Activated naive CD8-positive, alpha-beta T cell treated with anti-CD3 and anti-CD28 coated beads, Interleukin-2, amount 50 U/mL, for 24 hours (primary cell): ENCODE measurements at places on chromosomes 16 and 17.

- peak; percentile 65 for DNase-seq
Measured at GRCh38 chr16:67278773-67279295, 498 bp upstream of the PLEKHG4 start.

DNA sequence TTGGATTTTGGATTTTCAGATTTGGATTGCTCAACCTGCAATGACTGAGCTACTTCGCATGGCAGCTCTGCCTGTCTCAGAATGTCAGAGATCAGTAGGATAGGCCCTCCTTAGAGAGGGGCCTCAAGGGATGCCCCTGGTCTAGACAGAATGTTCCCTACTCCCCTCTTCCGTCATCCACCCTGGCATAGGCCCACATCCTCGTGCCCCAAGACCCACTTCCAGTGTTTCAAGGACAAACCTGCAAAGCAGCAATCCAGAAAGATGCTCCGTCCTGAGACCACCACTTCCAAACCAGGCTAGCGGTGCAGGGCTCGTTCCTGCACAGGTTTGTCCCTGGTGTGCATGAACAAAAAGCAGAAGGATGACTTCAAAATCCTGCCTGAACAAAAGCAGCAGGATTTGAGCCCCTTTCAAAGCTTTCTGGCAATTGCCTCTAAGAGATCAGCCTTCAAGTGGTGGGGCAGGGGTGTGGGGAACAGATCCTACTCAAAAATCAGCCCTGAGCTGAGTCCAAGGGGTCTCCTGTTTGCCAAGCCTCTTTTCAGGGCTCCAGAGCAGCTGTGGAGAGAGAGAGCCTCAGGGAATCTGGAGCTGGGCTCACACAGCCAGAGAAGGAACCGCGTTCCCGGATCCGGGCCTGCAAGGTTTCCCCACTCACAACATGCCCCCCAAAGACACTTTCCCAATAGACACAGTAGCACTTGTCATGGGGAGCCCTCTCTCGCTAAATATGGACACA, 121.1 kb downstream of the SOCS1 start:
- no peak for DNase-seq

DNA sequence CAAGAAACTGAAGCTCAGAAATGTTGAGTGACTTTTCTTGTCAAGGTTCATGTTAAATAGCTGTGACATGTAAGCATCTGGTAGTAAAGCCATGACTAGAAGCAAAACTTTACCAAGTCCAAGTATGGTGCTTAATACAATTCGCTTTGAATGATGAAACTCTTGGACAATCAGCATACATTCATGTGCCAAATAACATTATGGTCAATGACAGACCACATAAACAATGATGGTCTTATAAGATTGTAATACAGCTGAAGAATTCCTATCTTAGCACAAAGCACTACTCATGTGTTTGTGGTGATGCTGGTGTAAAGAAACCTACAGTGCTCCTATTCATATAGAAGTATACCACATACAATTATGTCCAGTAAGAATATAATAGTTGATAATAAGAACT, 97.1 kb upstream of the RPRML start:
- no peak for DNase-seq

- DNase-seq, result no peak
Measured at GRCh38 chr17:60704170-60704569, 26.5 kb downstream of the BCAS3 start.

DNA sequence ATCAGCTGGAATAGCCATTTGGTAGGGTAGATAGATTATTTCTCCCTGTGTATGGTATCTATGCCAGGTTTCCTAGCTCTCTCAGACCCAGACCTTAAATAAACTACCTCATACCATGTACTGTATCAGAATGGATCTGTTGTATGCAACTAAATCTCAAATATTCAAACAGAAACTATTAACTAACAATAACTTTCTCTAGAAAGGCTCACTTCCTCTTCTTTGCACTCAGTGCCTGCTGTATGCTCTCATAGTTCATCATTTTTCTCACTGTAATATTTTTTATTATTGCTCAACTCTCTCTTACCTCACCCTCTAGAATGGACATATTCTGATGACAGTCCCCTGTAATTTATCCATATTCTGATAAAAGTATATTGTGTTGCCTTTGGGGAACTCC, 182.4 kb downstream of the TOX3 start:
- no peak for DNase-seq
